ENCODE measurements at places on chromosomes 1 and 21.

DNA sequence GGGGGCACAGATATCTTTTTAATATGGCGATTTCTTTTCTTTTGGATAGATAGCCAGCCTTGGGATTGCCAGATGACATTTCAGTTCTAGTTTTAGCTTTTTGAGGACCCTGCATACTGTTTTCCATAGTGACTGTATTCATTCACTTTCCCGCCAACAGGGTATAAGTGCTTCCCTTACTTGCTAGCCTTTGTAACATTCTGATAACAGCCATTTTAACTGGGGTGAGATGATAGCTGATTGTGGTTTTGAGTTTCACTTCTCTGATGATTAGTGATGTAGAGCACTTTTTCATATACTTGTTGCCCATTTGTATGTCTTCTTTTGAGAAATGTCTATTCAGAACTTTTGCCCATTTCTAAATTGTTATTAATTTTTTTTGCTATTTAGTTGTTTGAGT lies 151.9 kb downstream of the NTPCR start:
- DNase-seq = no peak

DNA sequence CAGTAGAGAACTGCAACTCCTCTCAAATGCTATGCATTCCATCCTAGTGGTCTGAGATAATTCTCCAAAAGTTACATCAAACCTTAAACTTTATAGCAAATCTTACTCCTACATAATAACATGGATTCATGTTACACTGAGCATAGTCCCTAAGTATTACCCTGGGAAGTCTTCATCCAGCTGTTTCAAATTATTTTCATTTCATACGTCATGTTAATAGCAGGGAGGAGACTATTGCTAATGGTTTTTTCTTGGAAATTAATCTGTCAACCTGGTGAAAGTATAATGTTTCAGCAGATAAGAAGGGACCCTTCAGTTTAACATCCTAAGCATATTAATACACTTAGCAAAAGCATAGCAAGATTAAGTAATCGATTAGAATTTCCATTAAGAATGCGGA lies 318.1 kb downstream of the USP25 start:
- DNase-seq = no peak

DNA sequence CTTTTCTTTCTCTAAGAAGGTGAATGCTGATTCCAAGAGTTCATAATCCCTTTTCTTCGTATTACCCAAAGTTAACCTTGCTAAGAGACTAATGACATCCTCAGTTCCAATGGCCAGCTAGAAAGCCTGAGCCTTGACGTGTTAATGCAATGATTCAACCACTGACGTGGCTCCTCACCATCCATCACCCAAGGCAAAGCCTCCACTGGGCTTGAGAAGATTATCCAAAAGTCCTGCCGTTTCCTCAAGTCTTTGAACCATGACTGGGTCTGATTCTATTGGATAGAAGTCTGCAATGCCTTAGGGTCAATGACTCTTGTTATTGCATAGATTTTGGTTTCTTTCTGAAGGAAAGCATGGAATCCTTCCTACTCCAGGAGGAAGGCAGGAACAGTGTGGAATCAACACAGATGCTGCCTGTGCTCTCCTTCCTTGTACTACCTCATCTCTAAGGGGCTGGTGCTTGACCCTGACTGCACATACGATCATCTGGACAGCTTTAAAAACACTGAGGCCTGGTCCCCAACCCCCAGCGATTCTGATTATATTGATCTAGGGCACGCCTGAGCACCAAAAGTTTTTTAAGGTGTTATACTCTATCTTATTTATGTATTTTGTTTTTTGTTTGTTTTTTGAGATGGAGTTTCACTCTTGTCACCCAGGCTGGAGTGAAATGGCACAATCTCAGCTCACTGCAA lies 69.3 kb upstream of the ANGPTL1 start:
- DNase-seq = no peak

DNA sequence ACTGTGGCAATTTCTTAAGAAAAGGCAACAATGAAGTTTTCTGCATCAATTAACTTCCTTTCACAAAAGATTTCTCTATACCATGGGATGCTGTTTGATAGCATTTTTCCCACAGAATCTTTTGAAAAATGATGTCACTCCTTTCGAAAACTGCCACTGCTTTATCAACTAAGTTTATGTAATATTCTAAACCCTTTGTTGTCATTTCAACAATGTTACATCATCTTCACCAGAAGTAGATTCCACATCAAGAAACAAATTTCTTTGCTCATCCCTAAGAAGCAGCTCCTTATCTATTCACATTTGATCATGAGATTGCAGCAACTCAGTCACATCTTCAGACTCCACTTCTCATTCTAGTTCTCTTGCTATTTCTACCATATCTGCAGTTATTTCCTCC lies 116.1 kb upstream of the KCND3 start:
- no peak for DNase-seq

DNA sequence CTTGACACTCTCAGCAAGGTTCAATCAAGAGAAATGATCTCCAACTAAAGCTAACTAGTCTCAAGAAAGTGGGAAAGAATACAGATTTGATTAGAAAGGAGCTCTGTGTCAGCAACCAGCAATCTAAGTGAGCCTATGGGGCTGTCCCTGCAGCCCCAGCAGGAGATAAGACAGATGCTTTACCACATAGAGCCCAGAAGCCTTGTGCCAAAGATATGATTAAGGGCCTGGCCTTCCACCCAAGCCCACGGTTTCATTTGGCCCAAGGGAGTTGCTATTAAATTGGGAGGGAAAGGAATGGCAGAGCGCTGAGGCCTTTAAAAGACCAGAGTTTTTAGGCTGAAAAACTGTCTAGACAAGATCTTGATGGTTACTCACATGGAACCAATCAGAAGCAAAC lies 74.8 kb downstream of the HLCS start:
- DNase-seq = no peak

DNA sequence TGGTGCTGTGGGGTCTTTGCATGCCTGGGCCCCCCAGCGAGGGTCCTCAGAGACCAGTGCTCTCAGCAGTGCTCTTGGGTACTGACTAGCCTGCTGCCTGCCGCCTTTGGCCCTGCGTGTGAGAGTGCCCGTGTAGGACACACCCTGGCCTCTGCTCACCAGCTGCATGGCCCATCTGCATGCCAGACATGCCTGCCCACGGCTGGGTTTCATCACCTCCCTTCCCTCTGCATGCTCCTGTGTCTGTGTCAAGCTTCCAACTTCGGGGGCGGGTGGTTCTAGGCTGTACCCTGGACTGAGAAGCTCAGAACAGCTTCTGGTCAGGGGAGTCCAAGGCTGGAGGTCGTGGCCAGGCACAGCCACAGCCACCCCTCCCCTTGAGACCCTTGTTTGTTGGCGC lies 56.9 kb downstream of the PTPRF start:
- no peak for DNase-seq

DNA sequence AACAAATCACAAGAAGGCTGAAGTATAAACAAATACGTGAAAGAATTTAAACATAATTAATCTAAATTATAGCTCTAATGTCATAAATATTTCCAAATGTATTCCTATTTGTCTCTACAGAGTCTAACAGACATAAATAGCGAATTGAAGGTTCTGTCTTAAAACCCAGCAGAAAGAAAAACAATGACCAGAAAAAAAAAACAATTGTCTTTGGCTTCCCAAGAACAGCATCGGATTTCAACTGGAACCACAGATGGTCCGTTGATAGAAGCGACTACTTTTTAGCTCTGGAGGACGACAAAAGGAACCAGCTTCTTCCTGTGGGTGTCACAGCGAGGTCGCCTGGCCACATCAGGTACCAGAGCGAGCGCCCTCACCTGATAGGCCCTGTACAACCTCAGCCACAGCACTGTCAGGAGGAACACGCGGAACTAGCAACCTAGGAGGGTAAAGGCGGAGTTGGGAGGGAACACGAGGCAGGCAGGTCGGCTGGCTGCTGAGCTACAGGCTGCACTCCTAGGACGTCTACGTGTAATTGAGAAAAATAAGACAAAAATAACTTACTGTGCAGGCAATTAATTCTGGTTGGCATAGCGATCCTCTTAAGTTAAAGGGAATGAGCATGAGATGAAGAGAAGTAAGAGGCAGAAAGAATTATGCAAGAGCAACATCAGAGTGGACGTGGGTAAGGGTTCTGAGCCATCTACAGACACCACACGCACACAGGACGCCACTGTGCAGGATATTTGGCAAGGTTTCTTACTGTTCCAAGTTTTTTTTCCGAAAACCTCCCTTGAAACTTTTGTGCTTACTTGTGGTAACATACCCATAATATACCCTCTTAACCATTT lies 16.7 kb upstream of the PRDM15 start:
- no peak for DNase-seq

- no peak for DNase-seq
Observed at GRCh38 chr21:26047279-26047967, 123.1 kb downstream of the APP start.

- DNase-seq = no peak
Observed at GRCh38 chr1:156594190-156594589, 2.6 kb downstream of the NAXE start.

- DNase-seq = no peak
Observed at GRCh38 chr1:24173638-24174575, 13.2 kb downstream of the IFNLR1 start.

All from retinal pigment epithelial cell (primary cell).